ENCODE measurements at places on chromosomes 12 and 14. TPM values are rescaled to one million over a fixed set of nuclear protein-coding genes. Genes with fewer than 3 reads are reported as not detected.

DNA sequence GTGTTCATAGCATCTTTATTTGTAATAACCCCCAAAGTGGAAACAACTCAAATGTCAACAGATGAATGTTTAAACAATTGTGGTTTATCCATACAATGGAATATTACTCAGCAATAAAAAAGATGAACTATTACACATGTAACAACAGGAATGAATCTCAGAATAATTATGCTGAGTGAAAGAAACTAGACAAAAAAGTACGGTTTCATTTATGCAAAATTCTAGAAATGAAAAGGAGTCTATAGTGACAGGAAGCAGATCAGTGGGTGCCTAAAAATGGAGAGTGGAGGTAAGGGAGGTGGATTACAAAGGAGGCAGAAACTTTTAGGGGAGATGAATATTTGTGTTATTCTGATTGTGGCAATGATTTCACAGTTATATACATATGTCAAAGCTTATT lies 4.8 kb downstream of the PRKCH start:
- H3K27me3 ChIP-seq: peaks cover 14% of the 10 kb centered on the region
- H3K36me3 ChIP-seq: no peaks in the 10 kb centered on the region
- H3K4me1 ChIP-seq: peaks cover 20% of the 10 kb centered on the region
- no peak overlapping the region for H3K27ac ChIP-seq
- H3K4me3 ChIP-seq: no peak overlapping the region

DNA sequence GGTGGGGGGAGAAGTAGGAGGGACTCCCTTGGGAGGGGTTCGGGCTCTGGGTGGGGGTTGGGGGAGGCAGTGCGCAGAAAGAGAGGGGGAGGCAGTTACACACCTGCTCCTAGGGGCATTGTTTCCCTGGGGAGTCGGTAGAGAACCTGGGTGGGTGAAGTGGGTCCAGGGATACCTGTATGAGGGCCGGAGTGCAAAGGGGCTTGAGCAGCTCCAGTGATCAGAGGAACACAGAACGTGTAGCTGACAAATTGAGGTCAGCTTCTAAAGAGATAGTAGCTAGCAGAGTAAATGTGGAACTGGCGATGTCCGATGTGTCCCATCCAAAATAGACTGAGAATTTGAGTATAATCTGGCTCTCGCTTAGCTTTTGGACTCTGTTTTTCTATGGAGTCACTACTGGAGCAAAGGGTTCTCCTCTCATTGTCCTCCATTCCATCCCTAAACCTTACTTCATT lies 502 bp downstream of the SMARCD1 start:
- H3K27me3 ChIP-seq: no peaks in the 10 kb centered on the region
- no peak overlapping the region for H3K27ac ChIP-seq
- DNase-seq: no peak
- peaks cover 44% of the 10 kb centered on the region for H3K36me3 ChIP-seq

FRS2 gene
- total RNA-seq: 41.3 TPM

DNA sequence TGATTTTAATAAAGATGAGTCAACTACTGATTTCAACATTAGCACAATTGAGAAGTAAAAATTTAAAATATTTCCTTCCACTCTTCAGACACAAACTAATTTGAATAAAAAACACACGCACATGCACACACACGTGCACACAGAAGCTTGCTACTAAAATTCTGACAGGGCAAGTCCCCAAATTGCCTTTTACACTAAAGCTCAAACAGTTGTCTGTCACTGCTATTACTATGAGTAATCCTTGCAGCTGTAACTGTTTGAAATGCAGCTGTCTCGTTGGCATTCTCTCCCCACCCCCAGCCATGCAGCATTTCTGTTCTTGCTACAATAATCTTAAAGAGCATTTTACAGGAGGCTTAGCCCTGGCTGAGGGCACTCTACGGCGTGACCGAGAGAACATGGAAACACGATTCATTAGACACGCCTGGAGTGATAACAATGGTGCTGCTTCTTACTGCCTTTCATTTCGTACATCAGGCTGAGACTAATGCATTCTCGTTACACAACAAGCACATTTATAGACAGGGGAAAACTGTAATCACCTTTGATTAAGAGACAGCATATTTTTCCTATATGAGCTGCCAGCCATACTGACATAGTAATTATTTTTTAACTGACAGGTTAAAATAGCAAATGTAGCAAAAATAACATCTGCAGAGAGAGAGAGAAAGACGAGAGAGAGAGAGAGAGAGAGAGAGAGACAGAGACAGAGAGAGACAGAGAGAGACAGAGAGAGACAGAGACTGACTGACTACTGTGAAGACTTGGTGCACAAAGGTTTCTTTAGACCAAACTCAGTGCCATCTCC lies 153.8 kb downstream of the MED13L start:
- H3K27me3 ChIP-seq: no peaks in the 10 kb centered on the region
- H3K4me1 ChIP-seq: peaks cover 45% of the 10 kb centered on the region
- H3K27ac ChIP-seq: peak overlapping the region; percentile 35

DENND5B gene
- 18.3 TPM for total RNA-seq

- no peaks in the 10 kb centered on the region for H3K4me1 ChIP-seq
- DNase-seq: no peak
- no peak overlapping the region for H3K4me3 ChIP-seq
- no peaks in the 10 kb centered on the region for H3K27me3 ChIP-seq
- no peaks in the 10 kb centered on the region for H3K36me3 ChIP-seq
Measured at GRCh38 chr12:87428701-87429277, 600.4 kb downstream of the C12orf50 start.

DNA sequence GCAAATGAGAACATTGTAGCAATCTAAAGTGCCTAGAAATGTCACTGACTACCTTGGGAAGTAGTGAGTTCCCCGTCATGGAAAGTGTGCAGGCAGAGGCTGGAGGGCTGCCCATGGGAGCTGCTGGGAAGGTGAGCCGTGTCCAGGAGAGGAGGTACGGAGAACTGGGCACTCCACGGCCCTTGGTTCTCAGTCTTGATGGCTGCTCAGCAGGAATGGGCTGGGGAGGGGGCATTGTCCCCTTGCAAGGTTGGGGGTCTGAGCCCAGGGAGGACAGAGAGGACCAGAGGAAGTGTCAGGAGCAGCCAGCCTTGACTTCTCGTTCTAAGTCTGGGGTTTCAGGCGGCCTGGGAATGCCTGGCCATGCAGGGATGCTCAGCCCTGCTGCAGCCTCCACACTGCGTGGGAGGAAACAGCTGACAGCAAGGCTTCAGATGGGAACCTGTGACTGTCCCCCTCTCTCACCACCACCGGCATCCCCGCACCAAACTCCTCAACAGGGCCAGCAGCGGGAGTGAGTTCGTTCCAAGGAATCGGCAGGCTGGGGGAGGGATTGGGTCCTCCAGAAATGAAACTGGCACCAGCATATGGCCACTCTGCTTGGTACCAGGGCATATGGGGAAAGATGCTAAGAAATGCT lies 140.2 kb downstream of the BCL11B start:
- DNase-seq: no peak
- no peak overlapping the region for H3K4me3 ChIP-seq
- no peaks in the 10 kb centered on the region for H3K36me3 ChIP-seq
- no peak overlapping the region for H3K27ac ChIP-seq
- H3K27me3 ChIP-seq: no peaks in the 10 kb centered on the region

NABP2 gene
- 55.7 TPM for total RNA-seq

GRCh38 chr12:116937640-116938039 lies 26.9 kb downstream of the FBXW8 start:
- DNase-seq: no peak
- peaks cover 35% of the 10 kb centered on the region for H3K36me3 ChIP-seq
- H3K27me3 ChIP-seq: no peaks in the 10 kb centered on the region
- no peak overlapping the region for H3K27ac ChIP-seq
- no peaks in the 10 kb centered on the region for H3K4me1 ChIP-seq
- no peak overlapping the region for H3K4me3 ChIP-seq

- DNase-seq: no peak
- no peaks in the 10 kb centered on the region for H3K27me3 ChIP-seq
- no peak overlapping the region for H3K4me3 ChIP-seq
- H3K36me3 ChIP-seq: no peaks in the 10 kb centered on the region
Measured at GRCh38 chr12:75955251-75955650, 76.3 kb downstream of the PHLDA1 start.

- H3K36me3 ChIP-seq: peaks cover 19% of the 10 kb centered on the region
- no peak overlapping the region for H3K27ac ChIP-seq
- no peaks in the 10 kb centered on the region for H3K27me3 ChIP-seq
- no peak for DNase-seq
Measured at GRCh38 chr12:47967461-47968321, 4.3 kb downstream of the TMEM106C start.

DNA sequence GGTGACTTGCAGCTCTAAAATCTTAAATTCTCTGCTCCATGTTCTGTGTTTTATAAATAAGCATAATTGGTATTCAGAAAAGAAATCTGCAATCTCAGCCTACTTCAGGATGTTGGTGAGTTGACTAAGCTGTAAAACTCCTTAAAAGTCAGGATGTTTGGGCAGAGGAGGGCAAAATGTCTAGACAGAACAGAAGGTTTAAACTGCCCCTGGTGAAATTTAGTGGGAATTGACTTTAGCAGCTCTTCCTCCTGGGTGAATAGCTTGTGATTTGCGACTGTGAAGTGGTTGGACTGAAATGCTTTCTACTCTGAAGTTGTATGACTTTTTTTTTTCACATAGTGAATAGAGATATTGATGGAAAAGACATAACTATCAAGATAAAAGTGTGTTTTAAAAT lies 85.8 kb downstream of the CAND1 start:
- H3K27me3 ChIP-seq: no peaks in the 10 kb centered on the region
- H3K4me1 ChIP-seq: peaks cover 34% of the 10 kb centered on the region
- DNase-seq: peak; percentile 7
- no peaks in the 10 kb centered on the region for H3K36me3 ChIP-seq

- no peak for DNase-seq
- no peaks in the 10 kb centered on the region for H3K4me1 ChIP-seq
- H3K36me3 ChIP-seq: no peaks in the 10 kb centered on the region
- H3K27me3 ChIP-seq: peaks cover 14% of the 10 kb centered on the region
- no peak overlapping the region for H3K27ac ChIP-seq
Measured at GRCh38 chr12:52086944-52087835, 7.7 kb downstream of the SMIM41 start.

RPAP3 gene
- 25.7 TPM for total RNA-seq

GRCh38 chr14:20999591-20999990 lies 498 bp downstream of the SLC39A2 start:
- H3K27ac ChIP-seq: no peak overlapping the region
- H3K4me1 ChIP-seq: no peaks in the 10 kb centered on the region
- peaks cover 22% of the 10 kb centered on the region for H3K36me3 ChIP-seq
- H3K27me3 ChIP-seq: no peaks in the 10 kb centered on the region

MYF5 gene
- total RNA-seq: not detected

- H3K27me3 ChIP-seq: no peaks in the 10 kb centered on the region
- H3K4me1 ChIP-seq: no peaks in the 10 kb centered on the region
- no peak overlapping the region for H3K27ac ChIP-seq
- no peak for DNase-seq
Measured at GRCh38 chr12:60872219-60872618, 1276.4 kb downstream of the SLC16A7 start.

SNRNP35 gene
- 17.8 TPM for total RNA-seq

DNA sequence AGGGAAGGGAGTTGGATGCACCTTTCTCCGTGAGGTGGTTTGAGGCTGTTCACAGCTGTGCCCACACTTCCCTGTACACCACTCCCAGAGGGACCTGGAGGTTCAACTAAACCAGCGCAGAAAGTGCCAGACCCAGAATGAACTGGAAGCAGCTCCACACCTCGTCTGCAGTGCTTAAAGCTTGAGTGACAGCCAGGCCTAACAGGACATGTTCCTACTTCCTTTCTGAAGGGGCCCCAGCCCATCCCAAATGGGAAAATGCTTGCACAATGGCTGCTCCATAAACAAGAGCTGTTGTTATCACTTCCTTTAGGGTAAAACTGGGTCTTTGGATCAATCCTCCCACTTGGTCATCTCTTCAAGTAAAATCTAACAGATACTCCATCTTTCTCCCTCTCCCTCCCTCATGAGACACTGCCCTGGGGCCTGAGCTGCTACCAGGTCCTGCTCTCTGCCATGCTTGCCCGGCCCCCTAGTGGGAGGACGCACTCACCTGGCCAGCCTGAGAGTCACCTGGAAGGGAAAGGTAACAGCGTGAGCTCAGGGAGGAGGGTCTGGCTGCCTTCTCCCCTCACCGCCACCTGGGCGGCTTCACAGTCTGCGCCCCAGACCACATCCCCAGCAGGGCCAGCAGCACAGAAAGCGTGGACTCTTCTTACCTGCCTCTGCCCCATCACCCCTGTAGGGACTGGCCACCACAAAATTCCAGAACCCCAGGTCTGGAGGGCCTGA lies 33.5 kb downstream of the ISCA2 start:
- no peak overlapping the region for H3K4me3 ChIP-seq
- DNase-seq: no peak
- H3K4me1 ChIP-seq: peaks cover 5% of the 10 kb centered on the region
- no peaks in the 10 kb centered on the region for H3K36me3 ChIP-seq
- H3K27ac ChIP-seq: no peak overlapping the region
- no peaks in the 10 kb centered on the region for H3K27me3 ChIP-seq

KRT1 gene
- not detected for total RNA-seq
